ENCODE measurements at places on chromosomes 7 and 10.

GRCh38 chr7:146772601-146773000, 656.0 kb downstream of the CNTNAP2 start:
- no peaks in the 10 kb centered on the region for H3K27me3 ChIP-seq
- no peaks in the 10 kb centered on the region for H3K36me3 ChIP-seq
- DNase-seq, result no peak
- no peak overlapping the region for H3K27ac ChIP-seq
- H3K4me1 ChIP-seq, result no peaks in the 10 kb centered on the region

DNA sequence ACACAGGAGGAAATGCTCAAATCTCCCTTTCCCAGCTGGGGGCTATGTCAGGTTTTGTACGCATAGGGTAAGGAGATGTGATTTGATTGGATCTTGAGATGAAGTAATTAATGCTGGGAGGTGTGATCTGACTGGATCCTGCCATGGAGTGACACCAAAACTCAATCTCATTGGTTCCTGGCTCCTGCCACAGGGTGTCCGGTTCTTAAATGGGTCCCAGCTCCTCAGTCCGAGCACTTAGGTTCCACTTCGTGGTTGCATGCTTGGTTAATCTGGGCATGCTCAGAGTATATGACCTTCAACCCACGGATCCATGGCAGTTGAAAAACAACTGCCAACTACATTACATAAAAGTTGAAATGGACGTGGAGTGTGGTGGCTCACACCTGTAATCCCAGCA, 3.1 kb upstream of the ZNF12 start:
- DNase-seq, result no peak
- no peak overlapping the region for H3K27ac ChIP-seq
- peaks cover 5% of the 10 kb centered on the region for H3K4me1 ChIP-seq
- no peaks in the 10 kb centered on the region for H3K27me3 ChIP-seq
- H3K4me3 ChIP-seq, result no peak overlapping the region

DNA sequence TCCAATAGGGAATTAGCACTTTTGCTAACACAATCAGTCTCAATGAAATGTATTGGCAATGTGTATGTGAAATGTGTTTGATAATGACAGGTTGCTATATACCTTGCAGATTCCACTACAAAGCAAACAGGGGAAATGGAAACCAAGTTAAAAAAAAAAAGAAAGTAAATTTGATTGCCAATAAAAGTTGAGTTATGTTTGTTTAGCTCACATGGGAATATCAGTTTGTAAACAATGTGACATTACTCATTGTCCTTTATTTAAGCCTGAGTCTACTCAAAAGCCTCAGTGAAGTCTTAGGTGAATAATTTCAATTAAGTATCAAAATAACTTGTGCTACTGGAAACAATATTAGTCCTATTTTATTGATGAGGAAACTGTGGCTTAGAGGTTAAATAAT, 285.2 kb downstream of the CACNA2D1 start:
- no peaks in the 10 kb centered on the region for H3K36me3 ChIP-seq
- H3K4me1 ChIP-seq, result no peaks in the 10 kb centered on the region
- no peak overlapping the region for H3K4me3 ChIP-seq
- H3K27ac ChIP-seq, result no peak overlapping the region
- no peaks in the 10 kb centered on the region for H3K27me3 ChIP-seq

- H3K4me1 ChIP-seq, result no peaks in the 10 kb centered on the region
- no peak for DNase-seq
- no peaks in the 10 kb centered on the region for H3K36me3 ChIP-seq
- no peak overlapping the region for H3K4me3 ChIP-seq
- no peak overlapping the region for H3K27ac ChIP-seq
Observed at GRCh38 chr10:4807761-4808507, 18.1 kb upstream of the AKR1E2 start.

GRCh38 chr10:77185696-77186095, 451.9 kb downstream of the KCNMA1 start:
- no peaks in the 10 kb centered on the region for H3K36me3 ChIP-seq
- H3K27ac ChIP-seq, result no peak overlapping the region
- no peaks in the 10 kb centered on the region for H3K4me1 ChIP-seq
- no peaks in the 10 kb centered on the region for H3K27me3 ChIP-seq
- no peak for DNase-seq

DNA sequence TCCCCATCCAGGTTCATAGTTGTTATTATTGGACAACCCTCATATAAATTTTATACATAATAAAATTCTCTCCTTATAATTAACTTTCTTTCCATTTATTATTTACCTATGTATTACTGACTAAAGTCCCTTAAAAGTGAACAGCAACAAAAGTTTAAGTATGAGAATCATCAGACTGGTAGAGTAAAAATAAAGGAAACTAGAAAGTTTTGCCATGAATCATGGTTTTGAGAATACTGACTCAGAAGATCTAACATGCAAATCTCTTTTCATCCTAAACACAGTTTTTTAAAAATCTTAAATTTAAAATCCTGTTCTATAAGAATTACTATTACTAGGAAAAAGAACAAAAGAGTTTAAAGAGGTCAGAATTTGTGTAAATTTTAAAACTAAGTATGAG, 32.1 kb downstream of the HERC4 start:
- no peaks in the 10 kb centered on the region for H3K27me3 ChIP-seq
- no peak overlapping the region for H3K27ac ChIP-seq
- no peak overlapping the region for H3K4me3 ChIP-seq
